ENCODE measurements at places on chromosomes 7 and 10.
A peak's percentile ranks its signal among the peaks of the same experiment; 100 is the strongest.

DNA sequence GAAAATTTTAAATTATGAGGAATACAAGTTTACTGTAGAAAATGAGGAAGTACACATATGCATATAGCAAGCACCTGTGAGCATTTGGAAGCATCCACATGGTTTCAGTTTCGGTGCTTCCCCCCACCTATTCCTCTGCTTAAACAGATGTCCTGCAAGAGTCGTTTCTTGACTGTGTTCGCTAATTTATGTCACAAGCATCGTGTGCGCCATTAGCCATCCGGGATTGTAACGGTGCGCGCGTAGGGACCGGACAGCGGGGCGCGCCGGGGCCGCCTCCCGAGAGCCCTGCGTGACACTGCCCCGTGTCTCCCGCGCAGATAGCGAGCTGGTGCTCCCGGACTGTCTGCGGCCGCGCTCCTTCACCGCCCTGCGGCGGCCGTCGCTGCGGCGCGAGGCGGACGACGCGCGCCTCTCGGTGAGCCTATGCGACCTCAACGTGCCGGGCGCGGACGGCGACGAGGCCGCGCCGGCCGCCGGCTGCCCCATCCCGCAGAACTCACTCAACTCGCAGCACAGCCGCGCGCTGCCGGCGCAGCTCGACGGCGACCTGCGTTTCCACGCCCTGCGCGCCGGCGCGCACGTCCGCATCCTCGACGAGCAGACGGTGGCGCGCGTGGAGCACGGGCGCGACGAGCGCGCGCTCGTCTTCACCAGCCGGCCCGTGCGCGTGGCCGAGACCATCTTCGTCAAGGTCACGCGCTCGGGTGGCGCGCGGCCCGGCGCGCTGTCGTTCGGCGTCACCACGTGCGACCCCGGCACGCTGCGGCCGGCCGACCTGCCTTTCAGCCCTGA is 90.9 kb downstream of the NEURL1 start:
- DNase-seq, result peak; percentile 57

DNA sequence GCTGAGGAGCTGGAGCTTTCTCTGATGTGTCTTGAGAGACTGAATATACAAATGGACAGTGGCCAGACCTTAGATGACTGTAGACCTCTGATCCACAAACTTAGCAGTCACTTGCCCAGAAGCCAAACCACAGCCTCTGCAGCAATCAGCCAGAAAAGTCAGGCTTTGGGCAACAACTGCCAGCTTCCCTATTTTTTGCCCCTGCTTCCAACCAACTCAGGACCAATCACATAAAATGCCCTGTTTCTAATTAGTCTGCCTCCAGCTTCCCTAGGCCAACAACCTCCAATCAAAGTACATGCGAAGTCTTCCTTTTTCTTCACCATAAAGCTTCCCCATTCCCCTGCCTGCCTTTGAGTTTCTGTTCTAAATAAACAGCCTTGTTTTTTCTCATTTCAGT is 37.8 kb upstream of the CACUL1 start:
- DNase-seq, result no peak

DNA sequence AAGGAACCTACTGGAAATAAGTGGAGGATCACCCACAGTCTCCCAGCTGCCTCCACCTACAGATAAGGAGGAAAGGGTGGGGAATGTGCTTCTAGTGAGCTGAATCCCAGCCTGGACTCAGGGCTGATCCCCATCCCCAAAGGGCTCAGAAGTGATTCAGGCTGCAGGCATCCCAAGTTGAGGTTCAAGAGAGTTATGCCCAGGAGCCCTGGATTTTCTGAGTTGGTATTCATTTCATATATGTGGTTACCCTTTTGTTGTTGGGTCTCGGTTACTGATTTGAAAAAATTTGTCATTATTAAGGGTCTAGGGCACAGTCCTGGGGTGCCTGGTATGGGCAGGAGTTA is 30.0 kb upstream of the SRGN start:
- no peak for DNase-seq

DNA sequence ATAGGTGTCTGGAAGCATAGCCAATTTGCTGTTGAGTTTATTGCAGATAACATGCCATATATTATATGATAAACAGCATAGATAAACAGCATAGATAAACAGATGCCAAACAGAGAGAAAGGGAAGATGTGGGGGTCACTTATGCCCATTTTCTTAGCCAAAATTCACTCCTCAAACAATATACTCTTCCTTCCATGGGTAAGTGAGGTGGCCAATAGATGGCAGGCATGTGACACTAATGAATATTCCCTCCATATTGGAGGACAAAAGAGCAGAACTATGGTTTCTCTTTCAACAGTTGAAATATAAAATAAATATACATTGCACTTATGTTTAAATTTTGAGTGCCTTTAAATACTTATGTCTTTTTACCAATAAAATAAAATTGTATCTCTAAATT is 1212.8 kb downstream of the REEP3 start:
- DNase-seq, result no peak

- no peak for DNase-seq
These were observed 28.5 kb upstream of the CSGALNACT2 start for GRCh38 chr10:43109671-43110249.

GRCh38 chr7:33996899-33997298 is 91.6 kb downstream of the BMPER start:
- DNase-seq, result no peak

- DNase-seq, result peak; percentile 29
These were observed 642 bp downstream of the STK32C start for GRCh38 chr10:132306864-132307751.

GRCh38 chr7:135929722-135930141 is 47.4 kb downstream of the MTPN start:
- DNase-seq, result no peak

DNA sequence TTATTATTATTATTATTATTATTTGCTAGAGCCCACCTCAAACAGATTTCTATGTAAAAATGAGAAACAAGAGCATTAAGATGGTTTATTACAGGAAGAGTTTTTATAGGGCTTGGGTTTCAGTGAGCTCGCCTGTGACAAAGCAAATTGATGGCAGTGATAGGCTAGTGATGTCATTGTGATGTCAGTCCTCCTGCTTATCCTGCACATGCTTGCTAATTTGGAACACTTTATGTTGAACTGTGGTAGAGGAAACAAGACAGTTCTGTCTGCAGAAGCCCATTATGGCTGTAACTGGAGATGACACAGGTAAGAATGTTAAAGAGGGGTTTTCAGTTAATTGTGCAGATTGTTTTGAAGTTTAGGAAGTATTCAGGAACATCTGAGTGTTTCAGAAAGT is 68.3 kb downstream of the CREM start:
- DNase-seq, result no peak
